ENCODE measurements at places on chromosomes 1 and 21. TPM values are rescaled to one million over a fixed set of nuclear protein-coding genes. Genes with fewer than 3 reads are reported as not detected.
A peak's percentile ranks its signal among the peaks of the same experiment; 100 is the strongest.

GRCh38 chr1:36150296-36151133, 1.2 kb upstream of the TRAPPC3 start:
- peak; percentile 72 for DNase-seq

GRCh38 chr21:34018185-34018584, 55.2 kb upstream of the MRPS6 start:
- DNase-seq, result no peak

Gene PLPPR4
- 168 TPM for total RNA-seq

DNA sequence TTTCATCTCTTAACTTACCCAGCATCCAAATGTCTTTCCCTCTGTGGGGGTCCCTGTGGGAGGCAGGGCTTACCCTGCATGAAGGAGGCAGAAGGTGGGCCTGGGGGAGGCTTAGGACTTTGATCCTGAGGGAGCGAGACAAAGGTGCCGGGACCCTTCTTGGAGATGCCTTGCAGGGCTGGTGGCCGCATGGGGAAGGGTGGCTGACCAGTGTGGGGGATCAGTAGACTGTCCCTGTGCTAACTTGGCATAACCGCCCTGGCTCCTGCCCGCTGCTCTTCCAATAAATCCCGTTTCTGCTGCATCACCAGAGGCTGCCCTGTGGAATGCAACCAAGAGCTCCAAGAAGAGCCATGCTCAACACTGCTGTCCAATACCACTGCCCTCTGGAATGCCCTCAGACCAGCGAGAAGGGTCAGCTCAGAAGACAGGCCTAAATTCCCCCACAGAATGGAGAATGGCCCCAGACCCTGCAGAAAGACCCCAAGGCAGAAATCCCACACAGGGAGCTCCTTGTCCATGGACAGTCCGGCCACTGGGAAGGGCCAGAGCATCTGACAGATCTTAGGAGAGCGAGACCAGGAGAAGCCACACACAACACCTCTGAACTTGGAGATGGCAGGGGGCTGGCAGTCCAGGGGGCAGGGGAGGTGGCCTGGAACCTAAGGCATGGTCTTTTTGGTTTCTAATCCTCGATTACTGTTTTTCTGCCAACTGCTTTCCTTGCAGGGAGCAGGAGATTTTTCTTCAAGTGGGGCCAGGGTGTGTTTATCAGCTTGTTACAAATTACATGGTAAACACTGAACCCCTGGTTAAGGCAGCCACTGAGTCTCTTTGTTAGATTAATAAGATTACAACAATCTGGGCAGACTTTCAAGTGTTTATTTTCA, 46.7 kb upstream of the DMRTB1 start:
- DNase-seq, result no peak

DNA sequence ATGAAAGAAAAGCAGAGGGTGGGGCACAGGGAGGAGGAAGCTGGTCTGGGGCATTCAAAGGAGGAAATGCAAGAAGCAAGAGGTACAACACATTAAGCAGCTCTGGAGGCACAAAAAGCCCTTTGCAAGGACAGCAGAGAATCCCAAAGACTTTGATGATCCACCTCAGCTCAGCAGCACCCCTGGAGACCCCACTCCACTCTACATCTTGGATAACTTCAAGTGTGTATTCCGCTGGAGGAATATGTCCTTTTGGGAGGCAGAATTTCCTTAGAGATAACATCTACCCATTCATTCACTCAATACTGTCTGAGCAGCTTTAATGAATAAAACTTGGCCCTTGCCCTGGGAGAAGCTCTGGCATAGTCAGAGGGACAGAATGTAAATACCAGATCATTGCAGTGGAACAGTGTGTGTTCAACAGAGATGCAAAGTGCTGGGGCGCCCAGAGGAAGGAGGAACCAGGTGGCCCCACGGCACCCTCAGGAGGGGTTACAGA, 599.7 kb downstream of the KIF26B start:
- DNase-seq, result no peak

- no peak for DNase-seq
Observed at GRCh38 chr1:228739826-228740225, 4.5 kb downstream of the RHOU start.

All from frontal cortex (tissue), 4 donors.